ENCODE measurements at places on chromosomes 1 and 21.

DNA sequence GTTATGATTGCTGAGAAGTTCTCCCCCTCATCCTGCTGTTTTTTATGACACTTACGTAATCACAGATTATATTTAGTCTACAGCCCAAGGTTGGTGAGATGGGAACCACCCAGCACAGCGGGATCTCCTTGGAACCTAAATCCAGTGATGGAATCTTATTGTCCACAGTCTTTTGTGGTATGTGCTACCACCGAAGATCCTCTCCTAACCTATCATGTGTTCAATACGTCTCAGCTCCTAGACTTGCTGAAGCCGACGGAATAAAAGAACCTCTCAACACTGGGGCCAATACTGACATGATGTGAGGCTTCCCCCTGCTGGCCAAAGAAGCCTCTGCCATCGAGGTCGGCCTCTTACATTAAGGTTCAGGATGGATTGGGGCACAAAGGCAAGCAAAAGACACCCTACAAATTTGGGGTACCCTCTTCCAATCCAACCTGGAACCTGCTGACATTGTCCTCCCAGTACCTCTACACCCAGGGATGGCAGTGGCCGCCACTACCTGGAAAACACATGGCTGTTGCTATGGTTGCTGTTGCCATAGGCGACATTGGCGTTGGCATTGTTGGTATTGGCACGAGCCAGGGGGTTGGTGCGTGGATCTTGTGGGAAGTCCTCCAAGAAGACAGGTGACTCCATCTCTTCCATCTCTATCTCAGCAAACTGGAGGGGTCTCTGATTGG, 19.4 kb upstream of the KIF21B start:
- DNase-seq: peak; percentile 79

DNA sequence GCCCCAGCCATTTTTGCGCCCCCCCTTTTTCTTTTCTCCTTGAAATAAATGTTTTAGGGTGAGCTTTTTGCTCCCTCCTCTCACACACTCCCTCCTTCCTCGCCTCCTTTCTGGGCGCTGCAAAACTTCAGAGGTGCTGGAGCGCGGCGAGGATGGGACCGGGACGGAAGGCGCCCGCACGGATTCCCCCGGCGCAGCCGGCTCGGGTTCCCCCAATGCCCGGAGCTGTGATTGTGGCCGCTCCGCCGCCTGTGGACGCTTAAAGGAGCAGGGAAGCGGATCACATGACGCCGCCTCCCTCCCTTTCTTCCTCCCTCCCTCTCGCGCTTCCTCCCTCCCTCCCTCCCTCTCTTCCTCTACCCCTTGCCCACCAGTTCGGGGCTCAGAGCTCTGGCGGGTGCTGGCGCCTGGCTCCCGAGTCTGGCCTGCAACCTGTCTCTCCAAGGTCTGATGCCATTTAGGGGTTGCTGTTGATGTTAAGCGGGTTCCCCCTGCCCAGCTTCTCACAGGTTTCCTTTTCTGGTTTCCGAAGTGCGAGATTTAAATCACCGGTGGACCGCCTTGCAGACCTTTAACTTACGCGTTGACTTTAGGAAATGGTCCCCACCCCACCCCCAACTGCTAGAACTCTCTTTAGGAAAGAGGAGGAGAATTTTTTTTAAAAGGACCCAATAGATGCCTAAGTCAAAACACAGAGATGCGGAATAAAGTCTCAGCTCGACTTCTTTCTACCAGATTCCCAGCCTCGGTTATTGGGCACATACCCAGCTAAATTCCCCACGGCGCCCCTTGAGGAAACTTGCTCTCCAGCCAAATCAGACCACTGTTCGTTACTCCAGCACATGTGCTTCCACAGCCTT, at the start of gene WLS:
Gene WLS, minus strand, starts transcription at position 235 of the 860 bp plus-strand sequence. Its CDS starts 224 bp downstream, at position 11.
- DNase-seq: no peak

GRCh38 chr1:197896301-197896700, 6.1 kb upstream of the C1orf53 start:
- DNase-seq: no peak

DNA sequence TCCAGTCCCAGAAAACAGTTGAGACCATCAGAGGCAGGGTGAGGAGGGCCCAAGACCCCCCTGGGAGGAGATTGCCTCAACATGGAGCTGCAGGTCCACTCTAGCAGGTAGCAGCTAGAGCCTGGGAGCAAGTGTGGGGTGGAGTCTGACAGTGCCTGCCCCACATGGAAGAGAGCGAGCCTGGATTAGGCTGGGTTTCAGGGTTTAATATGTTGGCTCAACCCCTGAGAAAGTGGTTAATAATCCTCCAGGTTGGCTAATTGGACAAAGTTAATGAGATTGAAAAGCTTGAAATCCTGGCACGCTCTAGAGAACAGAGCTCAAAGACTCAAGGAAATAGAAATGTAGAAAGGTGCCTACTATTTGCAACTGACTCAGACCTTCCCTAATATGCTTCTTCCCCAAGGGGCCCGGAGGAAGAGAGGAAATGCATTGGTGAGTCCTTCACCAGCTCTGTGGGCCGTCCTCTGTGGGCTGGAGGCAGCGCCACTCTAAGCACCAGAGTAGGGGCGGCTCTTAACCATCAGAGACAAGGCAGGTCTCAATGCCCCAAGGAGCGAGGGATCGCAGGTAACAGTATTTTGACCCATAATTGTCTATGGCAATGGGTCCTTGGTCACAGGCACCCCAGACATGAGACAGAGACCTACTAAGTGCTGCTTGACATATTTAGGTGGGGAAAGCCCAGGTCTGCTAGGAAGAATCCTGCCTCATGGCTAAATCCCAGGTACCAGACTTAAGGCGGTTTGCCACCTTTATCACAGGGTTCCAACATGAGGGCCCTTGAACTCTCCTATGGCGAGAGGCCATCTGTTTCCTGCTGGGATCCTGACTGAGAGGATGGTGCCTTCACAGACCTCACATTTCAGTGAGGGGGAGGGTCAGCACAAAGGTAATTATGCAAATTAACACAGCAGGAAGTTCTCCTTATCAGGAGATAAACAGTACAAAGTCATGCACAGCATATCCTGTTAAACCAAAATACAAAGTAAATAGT, 33.8 kb downstream of the RSPH1 start:
- peak; percentile 15 for DNase-seq

- DNase-seq: peak; percentile 72
These were observed 2.8 kb downstream of the IFI16 start for GRCh38 chr1:159012495-159012894.

- peak; percentile 54 for DNase-seq
These were observed 14.3 kb downstream of the ADAMTSL4 start for GRCh38 chr1:150563340-150564038.

GRCh38 chr21:30072496-30072895, 94.1 kb downstream of the CLDN17 start:
- no peak for DNase-seq

- no peak for DNase-seq
These were observed 155.6 kb upstream of the ZNF648 start for GRCh38 chr1:182217071-182217470.

- DNase-seq: no peak
These were observed 40.6 kb downstream of the CAPN2 start for GRCh38 chr1:223752721-223753515.

DNA sequence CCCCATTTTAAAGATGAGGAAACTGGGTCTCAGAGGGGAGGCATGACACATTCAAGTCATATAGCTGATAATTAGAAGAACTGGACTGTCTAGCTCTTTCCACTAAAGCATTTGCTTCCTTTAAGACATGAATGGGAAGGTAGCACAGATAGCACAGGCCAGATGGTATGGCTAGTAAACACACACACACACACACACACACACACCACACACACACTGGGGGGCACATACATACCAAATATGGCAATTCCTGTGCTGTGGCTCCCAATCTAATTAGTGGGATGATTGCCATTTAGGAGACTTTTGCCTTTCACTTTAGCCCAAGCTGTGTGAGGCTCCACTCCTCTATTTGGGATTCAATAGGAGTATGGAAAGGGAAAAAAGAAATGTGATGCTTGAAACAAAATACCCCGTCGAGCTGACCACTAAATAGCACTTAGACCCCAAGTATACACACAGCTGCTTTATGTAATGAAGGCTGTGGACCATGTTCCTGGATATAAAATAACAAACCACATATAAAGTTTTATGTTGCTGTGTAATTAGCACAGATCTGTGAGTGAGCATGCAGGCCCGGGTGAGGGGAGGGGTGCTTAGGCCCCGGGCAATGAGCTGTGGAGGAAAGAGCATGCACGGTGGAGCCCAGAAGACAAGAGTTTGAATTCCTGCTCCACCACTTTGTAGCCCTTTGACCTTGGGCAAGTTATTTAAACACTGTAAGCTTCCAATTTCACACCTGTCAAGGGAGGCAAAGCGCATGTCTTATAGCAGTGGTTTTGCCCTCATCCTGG, 6.8 kb upstream of the TRABD2B start:
- no peak for DNase-seq

- no peak for DNase-seq
These were observed 23.5 kb upstream of the RSBN1 start for GRCh38 chr1:113835686-113836290.

GRCh38 chr1:145879775-145880174, 5.9 kb downstream of the ANKRD35 start:
- no peak for DNase-seq

- DNase-seq: no peak
These were observed 49.6 kb upstream of the ARHGAP29 start for GRCh38 chr1:94286864-94287437.

DNA sequence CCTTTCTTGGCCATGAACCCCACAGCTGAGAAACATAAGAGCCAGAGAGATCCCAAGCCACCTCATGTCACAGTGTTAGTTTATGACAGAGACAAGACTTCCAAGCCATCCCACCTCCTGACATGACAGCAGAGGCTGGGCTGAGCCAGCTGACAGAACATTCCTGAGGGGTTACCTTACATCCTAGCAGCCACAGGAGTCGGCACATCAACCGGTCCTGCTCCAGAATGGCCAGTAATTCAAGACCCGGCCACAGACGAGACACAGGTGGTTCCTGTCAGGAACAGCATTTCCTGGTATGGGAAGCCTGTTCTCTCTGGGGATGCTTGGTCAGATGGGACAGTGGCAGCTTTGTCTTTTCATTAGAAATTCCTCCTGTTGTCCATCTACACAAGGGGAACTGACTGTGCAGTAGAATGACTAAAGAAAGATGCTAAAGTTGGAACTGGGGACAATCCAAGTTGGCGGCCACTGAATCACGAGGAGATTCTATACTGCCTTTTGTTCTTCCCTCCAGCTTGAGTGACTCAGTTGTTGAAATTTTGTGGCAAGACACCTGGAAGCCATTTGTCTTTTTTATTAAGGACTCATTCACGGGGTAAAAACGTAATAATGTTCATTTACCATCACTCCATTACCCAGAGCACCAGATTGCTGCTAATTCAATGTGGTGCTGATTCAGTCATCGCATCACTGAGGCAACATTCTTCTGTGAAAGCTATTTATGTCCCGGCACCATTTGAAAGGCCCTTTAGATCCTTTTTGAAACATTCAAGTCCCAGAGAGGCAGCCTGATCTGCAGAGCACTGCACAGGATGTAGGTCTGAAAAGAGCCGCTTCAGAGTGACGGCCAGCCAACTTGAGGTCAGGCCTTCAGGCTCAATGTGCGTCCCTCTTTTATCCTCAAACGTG, 37.2 kb upstream of the NPL start:
- DNase-seq: no peak

- DNase-seq: no peak
These were observed 13.0 kb upstream of the MMEL1 start for GRCh38 chr1:2645776-2646175.

GRCh38 chr1:212313616-212314015, 28.4 kb downstream of the PPP2R5A start:
- no peak for DNase-seq

GRCh38 chr1:182595641-182596240, 6.7 kb upstream of the RNASEL start:
- DNase-seq: peak; percentile 85

DNA sequence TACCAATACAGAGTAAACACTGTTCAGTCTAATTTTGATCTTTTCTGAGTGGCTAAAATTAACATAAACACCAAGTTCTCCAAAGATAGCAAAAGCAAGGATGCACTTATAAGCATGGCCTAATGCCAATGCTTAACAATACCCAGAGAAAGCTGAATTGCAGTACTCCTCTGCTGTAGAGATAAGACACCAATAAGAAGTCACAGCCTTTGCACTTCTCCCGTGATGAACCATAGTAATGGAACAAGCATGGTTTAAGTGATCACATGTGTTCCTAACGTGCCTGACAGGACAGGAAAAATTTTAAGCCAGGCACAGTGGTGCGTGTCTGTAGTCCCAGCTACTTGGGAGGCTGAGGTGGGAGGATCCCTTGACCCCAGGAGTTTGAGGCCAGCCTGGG, 5.6 kb downstream of the PRDX1 start:
- no peak for DNase-seq

DNA sequence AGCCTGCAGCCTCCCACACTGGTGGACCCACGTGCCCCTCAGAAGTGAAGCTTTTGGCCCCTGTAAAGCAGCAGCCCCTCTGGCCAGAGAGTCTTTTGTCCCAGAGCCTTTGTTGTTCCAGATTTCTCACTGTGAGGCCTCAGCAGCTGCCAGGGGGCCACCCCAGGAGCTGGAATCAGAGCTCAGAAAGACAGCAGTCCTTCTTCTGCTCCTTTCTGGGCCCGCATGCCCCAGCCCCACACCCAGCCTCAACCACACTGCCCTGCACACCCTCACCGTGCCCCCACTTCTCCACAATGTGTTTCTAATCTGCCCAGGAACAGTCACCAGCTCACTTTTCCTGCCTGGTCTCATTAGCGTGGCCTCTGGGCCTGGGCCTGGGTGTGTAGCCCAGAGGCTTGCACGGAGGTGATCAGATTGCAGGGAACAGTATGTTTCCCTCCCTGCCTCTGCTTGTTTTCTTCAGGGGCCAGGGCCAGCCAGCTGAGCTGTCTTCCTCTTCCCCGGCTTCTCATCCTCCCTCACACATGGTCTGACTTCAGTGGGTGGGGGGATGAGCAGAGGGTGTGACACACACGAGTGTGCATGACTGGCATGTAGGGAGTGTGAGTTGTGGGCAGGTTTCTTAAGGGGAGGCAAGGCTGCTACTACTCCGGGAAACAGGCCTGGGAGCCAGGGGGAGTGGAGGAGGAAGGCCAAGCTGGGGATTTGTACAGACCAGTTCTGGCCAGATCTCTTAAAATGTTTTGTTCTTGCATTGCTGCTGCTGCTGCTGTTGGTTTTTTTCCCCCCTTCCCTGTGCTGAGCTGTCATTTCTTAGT, 82.5 kb upstream of the ZNF648 start:
- DNase-seq: no peak

- DNase-seq: no peak
These were observed 9.7 kb upstream of the FMOD start for GRCh38 chr1:203360547-203361185.

- no peak for DNase-seq
These were observed 42.7 kb downstream of the L1TD1 start for GRCh38 chr1:62237361-62237760.

GRCh38 chr21:39484711-39485276, 33.0 kb downstream of the SH3BGR start:
- no peak for DNase-seq

DNA sequence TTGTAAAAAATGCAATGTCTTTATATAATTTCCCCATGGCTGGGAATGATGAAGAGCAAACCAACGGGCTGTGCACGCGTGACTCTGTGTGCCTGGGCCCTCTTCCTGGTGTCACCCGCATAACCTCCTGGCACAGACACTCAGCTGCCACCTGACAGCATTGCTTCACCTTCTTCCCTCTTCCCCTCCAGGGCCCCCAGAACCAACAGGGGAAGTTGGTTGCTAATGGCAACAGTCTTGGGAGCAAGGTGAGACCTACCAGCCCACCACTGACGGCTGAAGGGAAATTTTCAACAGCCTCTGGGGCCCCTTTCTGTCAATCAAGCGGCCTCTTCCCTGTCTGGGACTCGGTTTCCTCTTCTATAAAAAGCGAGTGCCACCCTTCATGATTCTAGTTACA, 33.2 kb downstream of the SSBP3 start:
- no peak for DNase-seq

Measured in activated T-cell treated with anti-CD3 and anti-CD28 coated beads, Interleukin-2, amount 50 U/mL, for 48 hours (primary cell).